Naive B cell (primary cell): ENCODE measurements at places on chromosomes 3 and 15.

- DNase-seq, result no peak
Observed at GRCh38 chr15:52246686-52247431, 48.7 kb downstream of the MYO5C start.

DNA sequence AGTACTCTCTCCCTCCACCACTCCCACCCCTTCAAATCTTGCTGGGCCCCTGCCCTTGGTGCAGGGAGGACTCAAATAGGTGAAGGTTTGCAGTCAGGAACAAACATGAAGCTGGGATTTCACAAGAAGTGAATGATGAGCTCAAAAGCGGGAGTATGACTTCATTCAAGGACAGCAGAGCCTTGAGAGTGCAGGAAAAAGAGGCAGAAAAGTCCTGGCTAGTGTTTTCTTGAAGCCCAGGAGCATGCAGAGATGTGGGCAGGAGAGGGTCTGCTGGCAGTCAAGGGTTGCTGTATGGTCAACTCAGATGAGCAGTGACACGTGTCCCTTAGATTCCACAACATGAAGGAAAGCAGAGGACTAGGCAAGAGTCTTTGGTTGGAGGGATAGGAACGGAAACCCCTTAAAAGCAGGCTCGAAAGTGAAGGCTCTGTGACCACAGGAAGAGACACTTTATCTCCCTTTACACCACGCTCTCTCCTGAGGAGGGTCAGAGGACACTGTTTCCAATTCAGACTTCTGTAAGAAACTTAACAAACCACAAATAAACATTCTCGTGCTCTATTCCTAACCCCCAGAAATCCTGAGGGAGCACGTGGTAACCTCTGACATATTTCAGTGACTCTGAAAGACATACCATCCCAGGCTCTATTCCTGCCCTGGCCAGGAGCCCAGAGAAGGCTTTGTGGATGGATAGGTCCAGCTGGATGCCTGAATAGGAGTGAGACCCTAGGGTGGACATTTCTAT, 168.0 kb upstream of the NDN start:
- no peak for DNase-seq

DNA sequence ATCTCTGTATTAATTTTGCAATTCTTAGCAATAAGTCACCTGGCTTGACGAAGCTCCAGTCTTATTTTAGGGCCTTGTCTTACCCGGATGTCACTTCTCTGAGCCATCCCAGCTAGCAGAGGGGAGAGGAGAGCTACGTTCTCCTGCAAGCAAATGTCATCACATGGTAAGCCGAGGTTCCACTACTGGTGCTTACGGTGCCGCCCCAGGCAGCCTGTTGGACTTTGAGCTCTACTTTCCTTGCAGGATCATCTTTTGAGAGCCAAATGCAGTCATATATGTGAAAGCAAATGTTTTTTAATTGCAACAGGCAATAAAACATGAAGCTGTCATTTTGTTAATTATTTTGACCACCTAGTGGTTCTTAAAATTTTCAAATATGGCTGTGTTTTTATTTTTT, 140.9 kb downstream of the FAM43A start:
- DNase-seq, result no peak

GRCh38 chr15:70337277-70338186, 239.8 kb upstream of the TLE3 start:
- no peak for DNase-seq

DNA sequence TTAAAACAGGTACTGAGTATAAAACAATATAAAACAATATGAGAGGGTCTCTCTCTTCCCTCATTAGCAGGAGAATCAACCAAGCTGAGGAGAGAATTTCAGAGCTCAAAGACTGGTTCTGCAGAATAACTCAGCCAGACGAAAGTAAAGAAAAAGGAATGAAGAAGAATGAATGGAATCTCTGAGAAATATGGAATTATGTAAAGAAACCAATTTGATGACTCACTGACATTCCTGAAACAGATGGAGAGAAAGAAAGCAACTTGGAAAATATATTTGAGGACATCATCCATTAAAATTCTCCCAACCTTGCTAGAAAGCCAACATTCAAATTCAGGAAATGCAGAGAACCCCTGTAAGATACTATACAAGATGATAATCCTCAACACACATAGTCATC, 630.9 kb downstream of the PYDC2 start:
- no peak for DNase-seq

DNA sequence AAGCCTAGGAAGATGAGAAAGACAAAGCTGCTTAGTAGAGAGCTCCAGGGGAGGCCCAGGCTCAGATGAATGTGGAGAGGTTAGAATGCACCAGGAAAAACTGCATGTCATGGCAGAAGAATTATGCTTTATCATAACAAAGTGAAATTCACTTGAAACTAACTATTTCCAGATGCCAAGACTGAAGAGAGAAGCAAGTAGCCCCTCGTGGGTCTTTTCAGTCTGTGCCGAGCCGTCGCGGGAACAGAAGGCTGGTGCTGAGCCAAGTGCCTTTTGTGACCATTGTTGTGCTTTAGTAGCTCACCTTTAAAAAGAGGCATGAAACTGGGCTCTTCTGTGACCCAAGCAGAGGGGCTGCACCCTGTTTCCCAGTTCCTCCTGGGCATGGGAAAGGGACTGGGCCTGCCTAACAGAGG, 73.2 kb downstream of the CHDH start:
- DNase-seq, result no peak

- no peak for DNase-seq
Observed at GRCh38 chr3:43024181-43024885, 45.2 kb downstream of the GASK1A start.

DNA sequence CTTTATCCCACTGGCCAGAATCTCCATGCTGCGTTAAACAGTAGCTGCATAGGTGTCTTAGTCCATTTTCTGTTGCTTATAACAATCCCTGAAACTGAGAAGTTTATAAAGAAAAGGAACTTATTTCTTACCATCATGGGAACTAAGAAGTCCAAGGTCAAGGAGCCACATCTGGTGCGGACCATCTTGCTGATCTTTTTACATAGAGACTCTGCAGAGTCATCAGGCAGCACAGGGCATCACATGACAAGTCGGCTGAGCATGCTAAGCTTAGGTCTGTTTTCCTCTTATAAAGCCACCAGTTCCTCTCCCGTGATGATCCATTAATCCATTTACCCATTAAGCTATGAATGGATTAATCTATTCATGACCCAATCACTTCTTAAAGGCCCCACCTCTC, 22.4 kb upstream of the FAM174B start:
- DNase-seq, result no peak

DNA sequence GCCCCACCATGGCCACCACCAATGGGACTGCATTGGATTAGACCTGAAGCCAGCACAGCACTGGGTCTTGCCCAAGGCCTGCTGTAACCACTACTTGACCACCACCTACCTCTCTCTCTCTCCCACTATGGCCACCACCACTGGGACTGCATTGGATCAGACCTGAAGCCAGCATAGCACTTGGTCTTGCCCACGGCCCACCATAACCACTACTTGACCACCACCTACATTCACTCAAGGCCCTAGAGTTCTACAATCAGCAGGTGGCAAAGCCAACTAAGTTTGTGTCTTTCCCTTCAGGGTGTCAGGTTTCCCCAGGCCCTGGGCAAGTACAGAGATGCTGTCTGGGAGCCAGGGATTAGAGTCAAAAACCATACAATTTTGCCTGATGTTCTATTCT, 57.6 kb downstream of the ESYT3 start:
- DNase-seq, result no peak

DNA sequence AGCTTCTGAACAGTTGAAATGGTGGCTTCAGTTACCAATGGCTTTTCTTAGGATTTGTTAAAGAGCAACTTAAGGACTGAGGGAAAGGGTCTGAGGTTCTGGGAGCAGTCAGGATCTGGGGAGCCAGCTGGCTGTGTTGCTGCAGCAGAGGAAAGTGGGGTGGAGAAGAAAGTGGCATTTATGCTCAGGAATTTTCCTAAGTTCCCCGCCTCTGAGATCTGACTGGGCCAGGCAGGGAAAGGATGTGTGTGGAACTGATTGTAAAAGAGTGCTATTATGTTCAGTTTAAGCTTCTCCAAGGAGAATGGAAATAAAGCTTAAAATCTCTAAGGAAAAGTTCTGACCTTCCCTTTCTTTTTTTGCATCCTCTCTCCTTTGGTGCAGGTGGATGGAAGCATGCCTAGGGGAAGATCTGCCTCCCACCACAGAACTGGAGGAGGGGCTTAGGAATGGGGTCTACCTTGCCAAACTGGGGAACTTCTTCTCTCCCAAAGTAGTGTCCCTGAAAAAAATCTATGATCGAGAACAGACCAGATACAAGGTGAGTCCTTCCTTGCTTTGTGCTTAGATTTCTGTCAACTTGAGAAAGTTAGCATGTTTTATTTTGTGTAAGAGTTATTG, 37.8 kb downstream of the IQGAP1 start:
- DNase-seq, result no peak

DNA sequence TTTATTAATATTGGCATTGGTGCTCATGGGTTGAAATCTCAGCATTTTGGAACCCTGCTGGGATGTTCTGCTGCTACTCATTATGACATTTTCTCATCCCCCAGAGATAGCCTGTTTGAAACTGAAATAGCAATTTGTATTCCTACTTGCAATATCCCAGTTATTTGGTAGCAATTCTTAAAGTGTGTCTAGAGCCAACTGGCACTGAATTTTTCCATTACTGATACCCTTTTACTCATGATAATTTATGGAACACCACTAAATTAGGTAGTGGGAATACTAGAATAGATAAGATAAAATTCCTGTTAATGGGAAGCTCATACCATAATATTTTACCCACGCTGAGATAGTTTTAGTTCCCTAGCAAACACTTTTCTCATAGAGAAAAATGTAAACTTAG, 309.3 kb downstream of the SV2B start:
- DNase-seq, result no peak

- no peak for DNase-seq
Observed at GRCh38 chr15:35702946-35703495, 157.1 kb upstream of the DPH6 start.

GRCh38 chr3:173778251-173778650, 380.7 kb downstream of the NLGN1 start:
- no peak for DNase-seq

DNA sequence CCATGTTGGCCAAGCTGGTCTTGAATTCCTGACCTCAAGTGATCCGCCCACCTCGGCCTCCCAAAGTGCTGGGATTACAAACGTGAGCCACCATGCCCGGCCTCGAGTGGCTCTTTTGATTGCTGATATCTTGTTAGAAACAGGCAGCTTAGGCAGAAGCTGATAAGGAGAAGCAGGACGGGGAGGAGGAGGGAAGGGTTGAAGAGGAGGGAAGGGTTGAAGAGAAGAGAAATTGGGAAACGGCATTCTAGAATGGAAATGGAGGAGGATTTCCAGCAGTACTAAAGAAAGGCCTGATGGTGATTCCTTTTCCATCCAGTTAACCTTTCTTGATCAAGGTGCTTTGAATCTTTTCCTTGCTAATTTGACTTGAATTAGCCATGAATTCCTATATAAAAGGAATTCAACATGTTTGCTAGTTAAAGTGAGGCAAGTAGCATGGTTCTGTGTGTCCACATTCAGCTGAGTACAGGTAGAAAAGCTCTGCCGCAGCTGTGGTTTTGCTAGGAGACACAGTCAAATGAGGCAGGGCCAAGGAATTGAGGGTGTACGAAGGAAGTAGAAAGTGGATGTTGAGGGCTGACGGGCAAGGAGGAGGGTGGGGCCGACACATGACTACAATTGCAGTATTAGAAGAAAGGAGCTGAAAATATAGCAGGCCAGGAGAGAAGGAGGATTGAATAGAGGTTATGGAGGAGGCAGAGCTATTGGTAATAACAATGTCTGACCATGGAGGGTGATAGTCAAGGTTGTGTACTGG, 27.2 kb upstream of the ATP1B3 start:
- DNase-seq, result no peak

- DNase-seq, result no peak
Observed at GRCh38 chr3:148681080-148681479, 16.6 kb upstream of the AGTR1 start.

GRCh38 chr15:41908736-41909461, 15.0 kb upstream of the SPTBN5 start:
- no peak for DNase-seq
